Foreskin keratinocyte (primary cell): ENCODE measurements at places on chromosomes 5 and 9. TPM values are rescaled to one million over a fixed set of nuclear protein-coding genes. Genes with fewer than 3 reads are reported as not detected.

GRM6 gene
- polyA plus RNA-seq, result not detected in 2 replicates

HNRNPA0 gene
- polyA plus RNA-seq, result 28.2 and 30.0 TPM in 2 replicates

FAXDC2 gene
- polyA plus RNA-seq, result 2.2 and 2.4 TPM in 2 replicates

SGCD gene
- polyA plus RNA-seq, result not detected in 2 replicates

SAP30L gene
- 35.7 and 37.1 TPM in 2 replicates for polyA plus RNA-seq

UBE2QL1 gene
- not detected in 2 replicates for polyA plus RNA-seq

NTNG2 gene
- polyA plus RNA-seq, result 0.06 and 0.16 TPM in 2 replicates

SPATA6L gene
- 0.18 TPM in 2 replicates for polyA plus RNA-seq

IFNA14 gene
- not detected in 2 replicates for polyA plus RNA-seq

PCDHA9 gene
- polyA plus RNA-seq, result 0.01 TPM in 1 of 2 replicates, not detected in the other

RXFP3 gene
- polyA plus RNA-seq, result not detected in 2 replicates

ADGRV1 gene
- polyA plus RNA-seq, result 0.02 TPM in 1 of 2 replicates, not detected in the other

SLC34A1 gene
- not detected in 2 replicates for polyA plus RNA-seq

NIPSNAP3A gene
- polyA plus RNA-seq, result 13.7 and 18.0 TPM in 2 replicates

WNT8A gene
- polyA plus RNA-seq, result not detected in 2 replicates

PCDHGB1 gene
- polyA plus RNA-seq, result not detected in 2 replicates

MARCOL gene
- not detected in 2 replicates for polyA plus RNA-seq

GFI1B gene
- polyA plus RNA-seq, result not detected in 2 replicates

PCDHB7 gene
- not detected in 2 replicates for polyA plus RNA-seq
